T-helper 2 cell (primary cell): ENCODE measurements at places on chromosomes 12 and 14.

GRCh38 chr14:26820138-26820537 is 222.3 kb upstream of the NOVA1 start:
- DNase-seq = no peak

- DNase-seq = no peak
Observed at GRCh38 chr12:116734156-116734768, 3.6 kb downstream of the SPRING1 start.

DNA sequence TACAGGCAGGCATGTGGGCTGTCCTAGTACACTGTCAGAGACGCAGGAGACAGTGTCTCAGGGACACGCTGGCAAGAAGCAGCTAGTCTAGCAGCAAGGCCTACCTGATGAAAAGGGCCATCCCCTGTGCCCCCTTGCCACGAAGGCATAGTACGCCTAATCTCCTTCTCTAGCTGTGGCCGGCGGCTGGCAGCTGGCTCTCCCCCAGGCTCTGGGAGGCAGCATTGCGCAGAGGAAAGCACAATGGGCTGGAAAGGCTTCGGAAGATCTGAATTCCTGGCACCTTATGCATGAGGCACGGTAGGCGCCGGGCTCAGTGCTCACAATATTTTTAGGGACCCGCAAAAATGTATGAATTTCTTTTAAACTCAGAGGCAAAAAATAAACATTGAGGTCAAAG is 16.0 kb upstream of the PLEKHH1 start:
- DNase-seq = no peak

- DNase-seq = no peak
Observed at GRCh38 chr12:19236656-19237055, 107.1 kb downstream of the PLEKHA5 start.

GRCh38 chr14:34966413-34966812 is 16.4 kb upstream of the SRP54 start:
- DNase-seq = no peak

- DNase-seq = no peak
Observed at GRCh38 chr14:103384450-103385151, 614 bp upstream of the MARK3 start.

GRCh38 chr12:47982770-47983169 is 19.4 kb downstream of the TMEM106C start:
- DNase-seq = no peak
